ENCODE measurements at places on chromosomes 2 and 18.
A peak's percentile ranks its signal among the peaks of the same experiment; 100 is the strongest.

DNA sequence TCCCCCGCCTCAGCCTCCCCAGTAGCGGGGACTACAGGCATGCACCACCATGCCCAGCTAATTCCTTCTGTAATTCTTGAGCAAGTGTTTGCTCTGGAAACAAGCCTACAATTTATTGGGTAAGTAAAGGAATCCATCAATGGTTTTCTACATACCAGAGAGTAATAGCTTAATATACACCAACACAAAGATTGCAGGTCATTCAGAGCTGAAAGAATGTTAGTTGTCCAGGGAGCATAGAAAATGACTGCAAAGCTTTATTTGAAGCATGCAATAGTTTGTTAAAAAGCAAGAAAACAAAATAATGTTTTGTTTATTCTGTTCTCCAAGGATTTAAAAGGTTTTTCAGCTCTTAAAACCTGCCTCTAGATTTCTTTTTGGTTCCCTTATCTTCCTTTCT is 5.6 kb downstream of the IDH1 start:
- no peak for DNase-seq

GRCh38 chr2:40213619-40214018 is 238.3 kb downstream of the SLC8A1 start:
- no peak for DNase-seq

DNA sequence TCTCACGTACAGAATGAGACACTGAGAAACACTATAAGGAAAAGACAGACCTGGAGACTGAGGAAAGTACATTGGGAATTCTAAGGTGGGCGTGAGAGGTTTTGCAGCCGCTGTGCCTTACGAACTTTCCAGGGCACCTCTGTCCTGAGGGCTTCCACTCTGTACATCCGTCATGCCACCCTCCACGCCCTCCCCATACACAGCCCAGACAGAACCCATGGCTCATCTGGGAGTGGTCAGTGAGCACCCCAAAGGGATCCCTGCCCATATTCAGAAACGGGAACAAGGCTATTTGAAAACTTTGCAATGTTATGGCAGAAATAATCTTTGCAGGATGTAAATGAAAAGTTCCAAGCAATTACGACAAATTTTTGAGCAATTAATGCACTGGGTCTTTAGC is 95.4 kb upstream of the ZNF532 start:
- DNase-seq: no peak

DNA sequence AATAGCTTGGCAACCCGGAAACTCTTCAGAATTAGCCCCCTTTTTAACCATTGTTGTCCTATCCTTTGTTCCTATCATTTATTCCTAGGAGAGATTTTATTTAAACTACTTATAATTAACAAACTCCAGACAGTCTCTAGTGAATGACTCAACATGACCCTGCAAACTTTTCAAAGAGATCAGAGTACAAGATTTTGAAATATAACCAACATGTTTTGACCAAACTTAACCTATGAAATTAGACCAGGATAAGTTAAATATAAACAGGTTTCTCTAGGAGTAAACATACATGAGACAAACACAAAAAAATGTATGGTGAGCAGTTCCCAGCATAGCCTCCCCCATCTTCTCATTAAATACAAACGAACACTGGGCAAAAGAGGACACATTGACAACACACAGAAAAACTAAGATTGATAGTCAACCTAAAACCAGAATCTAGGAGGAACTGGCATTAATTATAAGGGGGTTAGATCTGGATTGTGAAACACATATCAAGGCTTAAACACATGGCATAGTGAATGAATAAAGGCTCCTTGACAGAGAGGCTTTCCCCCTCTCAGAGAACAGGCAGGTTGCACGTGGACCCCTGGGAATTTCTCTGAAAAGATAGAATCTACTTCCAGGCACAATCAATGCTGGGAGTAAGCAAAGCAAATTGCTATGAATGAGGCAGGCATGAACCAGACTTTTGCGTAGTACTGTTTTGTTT is 284.1 kb downstream of the IRS1 start:
- no peak for DNase-seq

- DNase-seq: no peak
These were observed 7.6 kb upstream of the AGFG1 start for GRCh38 chr2:227464361-227464760.

DNA sequence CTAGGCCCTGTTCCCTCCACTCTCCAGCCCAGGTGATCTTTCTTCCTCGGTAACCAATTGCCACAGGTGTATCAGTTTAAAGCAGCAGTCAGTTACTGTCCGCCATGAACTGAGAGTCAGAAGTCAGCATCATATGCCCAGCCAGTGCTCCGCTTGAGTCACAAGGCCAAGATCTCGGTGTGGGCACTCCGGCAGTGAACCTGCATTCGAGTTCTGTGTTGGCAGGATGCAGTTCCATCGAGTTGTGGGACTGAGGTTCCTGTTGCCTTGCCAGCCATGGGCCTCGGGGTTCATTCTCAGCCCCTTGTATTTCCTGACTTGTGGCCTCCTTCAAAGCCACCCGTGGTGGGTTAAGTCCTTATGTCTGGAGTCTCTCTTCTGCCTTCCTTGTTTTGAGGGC is 3.1 kb upstream of the TMEM185B start:
- no peak for DNase-seq

DNA sequence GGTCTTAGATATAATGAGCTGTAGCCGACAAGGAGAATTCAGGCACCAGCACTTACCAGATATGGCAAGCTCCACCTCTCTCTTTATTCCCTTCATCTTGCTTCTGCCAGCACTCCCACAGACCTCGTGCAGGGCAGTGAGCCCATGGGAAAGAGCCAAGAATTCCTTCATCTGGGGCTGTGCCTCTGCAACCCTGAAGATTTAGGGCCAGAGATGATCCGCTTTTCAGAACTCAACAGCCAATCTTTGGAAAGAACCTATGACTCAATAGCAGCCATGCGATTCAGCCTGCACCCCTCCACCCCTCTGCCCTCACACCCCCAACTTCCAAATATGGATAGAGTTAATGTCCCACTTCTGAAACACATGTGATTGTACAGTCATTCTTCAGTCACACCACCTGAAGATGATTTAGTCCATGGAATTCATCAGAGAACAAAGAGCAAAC is 533.7 kb upstream of the TNP1 start:
- no peak for DNase-seq

DNA sequence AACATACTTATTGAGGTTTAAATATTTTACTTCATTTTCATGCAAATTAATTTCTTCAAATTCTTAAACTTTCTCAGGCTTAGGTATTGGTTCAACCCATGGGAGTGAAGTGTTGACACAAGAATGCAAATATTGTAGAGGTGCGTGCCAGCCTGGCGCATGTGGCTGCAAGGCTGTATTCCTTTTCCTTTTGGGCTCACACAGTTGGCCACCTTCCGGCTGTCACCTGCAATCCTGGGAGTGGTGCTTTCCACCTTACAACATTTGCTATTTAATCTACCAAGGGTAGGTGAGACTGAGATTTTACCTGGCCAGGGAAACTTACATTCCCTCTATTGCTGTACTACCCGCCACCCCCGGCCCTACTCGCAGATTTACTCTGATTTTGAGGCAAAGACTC is 141.1 kb downstream of the DCC start:
- no peak for DNase-seq

DNA sequence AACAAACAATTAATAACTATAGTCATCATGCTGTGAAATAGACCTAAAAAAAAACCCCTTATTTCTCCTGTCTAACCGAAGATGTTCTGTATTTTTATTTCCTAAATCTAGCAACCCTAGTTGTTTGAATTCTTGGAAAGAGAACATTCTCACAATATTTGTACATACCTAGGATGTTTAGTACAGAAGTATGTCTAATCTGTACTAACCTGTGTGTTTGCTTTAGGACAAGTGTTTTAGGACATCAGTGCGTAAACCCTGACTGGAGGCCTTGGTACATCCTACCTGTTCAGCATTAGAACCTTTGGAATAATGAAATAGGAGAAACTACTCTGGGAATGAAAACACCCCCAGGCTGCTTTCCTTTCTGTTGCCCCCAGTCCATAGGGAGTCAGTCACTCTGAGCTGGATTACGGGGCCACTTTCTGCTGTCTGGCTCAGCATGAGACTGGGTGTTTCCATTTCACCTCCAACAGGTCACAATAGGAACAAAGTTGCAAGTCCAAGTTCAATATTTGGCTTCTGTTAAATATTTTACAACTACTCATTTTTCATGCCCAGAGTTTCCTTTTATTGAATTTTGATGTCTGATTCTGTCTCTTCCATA is 114.7 kb downstream of the MTX2 start:
- DNase-seq: no peak

DNA sequence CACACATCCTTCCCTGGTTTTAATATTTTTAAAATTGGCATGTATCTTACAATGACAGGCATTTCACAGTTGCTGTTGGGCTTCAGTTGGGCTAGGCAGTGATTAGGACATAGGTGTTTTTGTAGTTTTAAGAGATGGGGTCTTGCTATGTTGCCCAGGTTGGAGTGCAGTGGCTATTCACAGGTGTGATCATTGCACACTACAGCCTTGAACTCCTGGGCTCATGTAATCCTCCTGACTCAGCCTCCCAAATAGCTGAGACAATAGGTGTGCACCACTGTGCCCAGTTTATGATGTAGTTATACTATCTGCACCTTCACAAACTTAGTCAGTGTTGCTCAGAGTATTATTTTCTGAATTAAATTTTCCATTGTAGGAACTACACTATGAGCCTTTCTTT is 43.3 kb downstream of the PCARE start:
- no peak for DNase-seq

GRCh38 chr2:128986867-128987268 is 668.2 kb upstream of the HS6ST1 start:
- no peak for DNase-seq

- no peak for DNase-seq
These were observed 165.2 kb downstream of the TRIB2 start for GRCh38 chr2:12881952-12882351.

- no peak for DNase-seq
These were observed 75.3 kb upstream of the STPG4 start for GRCh38 chr2:47230418-47230817.

DNA sequence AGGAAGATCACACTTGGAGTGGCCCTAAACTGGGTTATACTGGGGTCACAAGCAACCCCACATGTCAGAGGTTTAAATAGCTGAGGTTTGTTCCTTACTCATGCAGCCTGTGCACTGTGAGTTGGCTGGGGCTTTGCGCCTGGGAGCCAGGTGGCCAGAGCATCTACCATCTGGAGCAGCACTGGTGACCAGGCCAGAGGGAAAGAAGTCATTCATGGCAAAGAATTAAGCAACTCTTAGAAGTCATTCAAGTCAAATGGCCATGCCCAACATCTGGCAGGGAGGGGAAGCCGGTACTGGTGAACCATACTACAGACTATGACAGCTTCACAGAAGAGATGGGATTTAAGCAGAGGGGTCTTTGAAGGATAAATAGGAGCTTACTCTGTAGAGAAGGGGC is 90.7 kb downstream of the POLR1A start:
- DNase-seq: no peak

DNA sequence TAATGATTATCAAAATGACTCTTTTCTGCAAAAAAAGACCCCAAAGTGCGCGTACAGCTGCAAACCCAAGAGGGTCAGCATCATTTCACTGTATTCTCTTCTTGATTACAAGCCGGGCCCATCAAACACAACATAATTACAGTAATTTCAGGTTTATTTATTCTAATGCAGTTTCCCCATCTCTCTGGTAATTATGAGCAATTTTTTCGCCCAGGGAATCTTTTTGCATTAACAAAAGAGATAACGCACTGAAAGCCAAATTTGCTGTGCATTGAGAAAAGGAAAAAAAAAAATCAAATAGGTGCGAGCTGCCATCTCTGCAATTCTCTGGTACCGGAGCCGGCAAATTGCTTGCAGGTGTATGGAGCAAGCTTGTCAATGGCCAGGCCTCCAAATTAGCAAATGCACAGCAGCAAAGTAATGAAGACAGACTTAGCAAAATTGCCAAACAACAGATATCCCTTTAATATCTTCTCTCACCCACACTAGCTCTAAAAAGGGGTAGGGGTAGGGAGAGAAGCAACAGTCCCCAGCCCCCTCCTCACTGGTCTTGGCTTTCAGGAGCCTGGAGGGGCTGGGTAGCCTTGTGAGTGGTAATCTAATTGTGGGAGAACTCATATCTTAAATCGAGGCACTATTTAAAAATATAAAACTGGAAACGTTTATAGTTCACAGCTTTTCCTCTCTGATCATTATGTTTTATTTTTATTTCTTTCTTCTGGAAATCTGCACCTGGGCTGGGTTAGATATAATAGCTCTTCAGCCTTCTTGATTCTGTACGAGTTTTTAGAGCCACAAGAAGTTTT is 6.7 kb downstream of the DLX1 start:
- no peak for DNase-seq

DNA sequence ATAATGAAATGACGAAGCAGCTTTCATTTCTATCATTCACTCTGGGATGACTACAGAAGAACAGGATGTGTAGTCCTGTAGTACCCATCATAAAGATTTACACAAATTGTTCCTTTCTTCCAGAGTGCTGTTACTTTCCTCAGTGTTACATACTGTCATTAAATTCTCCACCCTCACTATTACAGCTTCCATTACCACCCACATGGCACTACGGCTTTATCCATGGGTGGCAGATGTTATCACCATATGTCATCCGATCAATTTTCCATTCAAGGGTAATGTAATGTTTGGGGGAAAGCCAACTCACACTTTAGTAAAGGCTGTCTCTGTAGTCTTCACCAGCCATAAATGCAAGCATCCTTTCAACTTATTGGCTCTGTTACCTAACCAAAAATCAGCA is 7.1 kb upstream of the CSRNP3 start:
- no peak for DNase-seq

GRCh38 chr2:203706403-203706802 is at the start of gene CD28:
CD28 (plus strand) TSS chr2:203706639; CDS start chr2:203706697, 58 bp downstream.
- DNase-seq: peak; percentile 86

DNA sequence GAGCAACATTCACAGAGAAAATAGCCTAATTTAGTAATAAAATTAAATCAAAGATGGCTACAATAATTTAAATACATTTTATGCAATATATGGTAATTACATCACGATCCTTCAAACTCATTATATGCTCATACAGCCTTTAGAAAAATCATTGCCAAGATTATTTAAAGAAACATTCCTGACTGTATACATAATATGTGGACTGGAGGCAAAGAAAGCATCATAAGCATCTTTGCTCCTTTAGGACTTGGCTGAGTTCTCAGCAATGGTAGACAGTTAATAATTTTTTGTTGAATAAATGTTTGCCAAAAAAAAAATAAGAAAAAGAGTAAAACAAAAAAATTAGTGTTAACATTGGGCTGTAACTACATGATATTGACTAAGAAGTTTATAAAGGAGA is 26.9 kb downstream of the NCKAP5 start:
- DNase-seq: no peak

GRCh38 chr18:1526991-1527390 is 622.3 kb downstream of the ADCYAP1 start:
- no peak for DNase-seq
